Stimulated activated CD4-positive, alpha-beta T cell treated with anti-CD3 and anti-CD28 coated beads, TNF-alpha, amount 100 ng/mL, for 4 hours (primary cell): ENCODE measurements at places on chromosomes 4 and X.

DNA sequence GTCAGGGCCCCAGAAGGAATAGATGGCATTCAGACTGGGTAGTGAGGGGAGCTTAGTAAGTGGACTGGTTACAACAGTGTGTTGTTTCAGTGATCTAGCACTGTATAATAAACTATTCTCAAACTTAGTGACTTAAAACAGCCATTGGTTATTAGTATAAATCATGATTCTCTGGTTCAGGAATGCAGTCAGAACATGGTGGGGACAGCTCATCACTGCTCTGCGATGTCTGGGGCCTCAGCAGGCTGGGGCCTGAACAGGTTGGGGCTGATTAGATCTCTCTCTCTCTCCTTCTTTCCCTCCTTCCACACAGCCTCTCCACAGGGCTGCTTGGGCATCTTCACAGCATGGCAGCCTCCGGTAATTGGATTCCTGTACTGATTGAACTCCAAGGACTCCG lies 160.4 kb downstream of the GATB start:
- no peak for DNase-seq

GRCh38 chr4:27129871-27130366 lies 269.3 kb downstream of the STIM2 start:
- no peak for DNase-seq

DNA sequence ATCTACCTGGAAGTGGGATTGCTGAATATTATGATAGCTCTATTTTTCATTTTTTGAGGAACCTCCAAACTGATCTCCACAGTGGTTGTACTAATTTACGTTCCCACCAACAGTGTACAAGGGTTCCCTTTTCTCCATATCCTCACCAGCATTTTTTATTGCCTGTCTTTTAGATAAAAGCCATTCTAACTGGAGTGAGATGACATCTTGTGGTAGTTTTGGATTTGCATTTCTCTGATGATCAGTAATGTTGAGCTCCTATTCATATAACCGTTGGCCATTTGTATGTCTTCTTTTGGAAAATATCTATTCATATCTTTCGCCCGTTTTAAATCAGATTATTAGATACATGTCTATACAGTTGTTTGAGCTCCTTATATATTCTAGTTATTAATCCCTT lies 101.8 kb downstream of the RASGEF1B start:
- DNase-seq, result no peak

GRCh38 chrX:31449965-31450364 lies 378.1 kb upstream of the FTHL17 start:
- no peak for DNase-seq

- DNase-seq, result no peak
Observed at GRCh38 chr4:61293707-61294400, 93.7 kb downstream of the ADGRL3 start.

GRCh38 chr4:70559211-70559830 lies 32.7 kb upstream of the AMBN start:
- DNase-seq, result no peak

- DNase-seq, result no peak
Observed at GRCh38 chrX:153321381-153322124, at the start of gene PNMA6F. TSS of gene PNMA6F (minus strand) at chrX:153321767. CDS start at chrX:153320674, 1,093 bp downstream.

DNA sequence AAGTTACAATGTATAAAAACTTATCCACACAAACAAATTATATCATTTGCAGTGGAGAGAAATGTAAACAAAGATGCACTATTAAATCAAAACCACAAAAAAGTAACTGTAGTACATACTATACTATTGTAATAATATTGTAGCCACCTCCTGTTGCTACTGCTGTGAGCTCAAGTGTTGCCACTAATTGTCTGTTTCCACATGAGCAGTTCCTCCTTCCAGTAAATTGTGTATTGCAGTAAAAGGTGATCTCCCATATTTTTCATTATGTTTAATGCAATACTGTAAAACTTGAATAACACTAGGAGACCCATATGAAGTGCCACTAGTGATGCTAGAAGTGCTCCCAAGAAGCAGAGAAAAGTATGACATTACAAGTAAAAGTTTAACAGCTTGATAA lies 11.7 kb downstream of the LIN54 start:
- no peak for DNase-seq

GRCh38 chrX:78321809-78322208 lies 5.6 kb downstream of the CYSLTR1 start:
- DNase-seq, result no peak

DNA sequence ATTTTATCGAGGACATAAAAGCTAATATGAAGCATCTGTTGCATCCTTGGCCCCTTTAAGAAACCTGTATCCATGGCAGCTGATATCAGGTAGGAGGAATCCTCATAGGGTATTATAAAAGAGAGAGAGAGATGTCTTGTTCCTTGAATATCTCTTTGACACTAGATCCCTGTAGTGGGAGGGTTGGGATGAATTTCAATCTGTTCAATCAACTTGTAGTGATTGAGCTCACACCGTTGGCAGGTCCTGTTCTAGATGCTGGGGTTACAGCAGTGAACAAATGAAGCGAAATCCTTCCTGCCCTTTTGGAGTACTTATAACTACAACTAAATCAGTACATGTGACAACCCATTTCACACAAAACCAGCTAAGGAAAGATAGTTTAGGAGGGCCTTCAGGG lies 35.3 kb upstream of the GATB start:
- DNase-seq, result no peak

DNA sequence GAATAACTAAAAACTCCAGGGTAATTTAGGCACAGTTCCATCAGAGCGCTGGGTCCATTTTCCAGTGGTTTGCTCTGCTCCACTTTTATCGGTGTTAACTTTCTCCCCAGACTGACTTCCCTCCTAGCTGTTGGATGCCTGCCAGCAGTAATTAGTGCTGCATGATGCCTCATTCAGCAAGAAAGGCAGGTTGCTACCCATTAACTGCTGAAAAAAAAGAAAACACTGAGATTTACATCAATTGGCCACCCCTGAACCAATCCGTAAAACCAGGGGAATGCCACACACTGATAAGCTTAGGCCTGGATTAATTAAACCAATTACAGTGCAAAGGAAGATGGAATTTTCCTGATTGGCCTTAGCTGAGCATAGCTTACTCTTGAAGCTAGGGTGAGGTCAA lies 182.4 kb upstream of the CXXC4 start:
- no peak for DNase-seq

GRCh38 chr4:96093057-96093456 lies 253.2 kb downstream of the PDHA2 start:
- DNase-seq, result no peak

DNA sequence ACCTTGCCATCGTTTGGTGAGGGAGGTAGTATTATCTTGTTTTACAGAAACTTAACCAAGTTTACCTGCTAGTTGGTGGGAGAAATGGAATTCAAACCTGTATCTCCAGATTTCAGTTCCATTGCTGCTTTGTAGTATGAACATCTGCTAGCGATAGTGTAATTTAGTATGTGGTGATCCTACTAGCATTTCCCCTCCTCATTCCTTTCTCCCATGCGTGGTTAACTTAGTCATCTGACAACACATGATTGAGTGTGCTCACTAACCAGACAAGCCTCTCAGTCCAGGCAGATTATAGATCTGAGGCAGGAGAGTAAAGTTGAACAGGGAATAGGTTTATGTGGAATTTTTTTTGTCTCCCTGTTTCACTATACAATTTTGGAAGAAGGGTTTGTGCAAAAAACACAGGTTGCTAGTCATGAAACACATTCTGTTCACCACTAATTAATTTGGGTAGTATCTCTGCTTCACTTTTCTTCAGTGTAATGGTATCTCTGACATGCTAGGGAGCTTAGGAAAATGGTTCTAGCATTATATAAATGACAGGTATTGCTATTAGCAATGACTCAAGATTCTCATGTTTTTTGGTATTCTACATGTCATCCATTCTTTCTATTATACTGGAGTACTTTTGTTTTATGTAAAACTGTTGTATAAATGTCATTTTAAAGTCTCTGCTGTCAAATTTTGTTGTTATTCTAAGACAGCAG lies 21.7 kb downstream of the RBPJ start:
- no peak for DNase-seq

DNA sequence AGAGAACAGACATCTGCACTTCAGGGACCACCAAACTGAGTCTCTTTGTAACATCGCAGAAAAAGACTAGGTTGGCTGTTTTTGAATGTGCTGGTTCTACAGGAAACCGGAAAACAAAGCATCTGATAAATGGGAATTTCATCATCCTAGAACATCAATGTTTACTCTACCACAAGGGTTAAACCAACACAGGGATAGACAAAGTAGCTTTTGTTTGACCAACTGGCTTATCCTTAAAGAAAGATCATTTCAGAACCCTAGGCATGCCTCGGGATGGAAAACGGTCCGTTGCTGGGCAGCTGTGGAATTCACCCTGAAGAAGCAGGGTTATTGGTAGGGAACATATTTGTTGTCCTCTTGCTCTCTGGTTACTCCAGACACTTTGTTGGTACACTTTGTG lies 2355.5 kb upstream of the AGA start:
- no peak for DNase-seq

- no peak for DNase-seq
Observed at GRCh38 chr4:177367336-177367735, 57.7 kb downstream of the NEIL3 start.
